ENCODE measurements at places on chromosomes 5 and 9.

GRCh38 chr5:141850786-141851185 lies 27.4 kb downstream of the PCDH1 start:
- no peak for DNase-seq

- DNase-seq = peak; percentile 35
Measured at GRCh38 chr9:107667231-107668070, 177.9 kb upstream of the KLF4 start.

DNA sequence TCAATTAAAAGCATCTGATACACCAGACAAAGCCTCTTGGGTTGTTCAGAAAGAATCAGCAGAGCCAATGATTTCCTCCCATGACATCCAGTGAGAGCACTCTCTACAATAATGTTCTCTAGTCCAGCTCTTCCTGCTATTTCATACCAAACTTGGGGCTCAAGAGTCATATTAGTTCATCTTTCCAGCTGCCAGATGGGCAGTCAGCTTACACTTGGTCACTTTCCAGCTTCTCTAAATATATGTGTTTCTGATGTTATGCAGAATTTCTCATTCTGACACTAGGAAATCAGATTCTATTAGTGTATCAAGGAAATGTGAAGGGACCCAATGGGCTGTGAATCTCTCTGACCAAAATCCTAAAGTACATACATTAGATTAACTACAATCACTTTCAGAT lies 148.9 kb downstream of the ENC1 start:
- DNase-seq = no peak

- no peak for DNase-seq
Measured at GRCh38 chr9:131484560-131485185, 18.0 kb upstream of the POMT1 start.

DNA sequence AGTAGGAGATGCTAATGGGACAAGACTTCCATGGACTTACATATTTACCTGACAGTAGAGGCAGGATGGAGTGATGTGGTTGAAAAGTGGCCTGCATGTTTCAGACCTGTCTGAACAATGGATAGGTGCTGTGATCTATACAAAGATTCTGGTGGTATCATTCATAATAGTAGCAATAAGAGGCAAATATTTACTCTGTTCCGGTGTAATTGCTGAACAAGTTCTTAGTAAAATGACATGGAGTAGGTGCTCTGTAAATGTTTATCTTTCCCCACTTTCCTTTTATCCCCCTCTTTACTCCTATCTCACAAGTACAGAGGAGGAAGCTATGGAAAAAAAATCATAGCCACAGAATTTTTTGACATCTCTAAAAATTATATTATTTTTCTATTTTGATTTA lies 159.0 kb upstream of the SLC12A2 start:
- DNase-seq = no peak

- peak; percentile 78 for DNase-seq
Measured at GRCh38 chr5:59039296-59040023, 456.6 kb downstream of the RAB3C start.

- no peak for DNase-seq
Measured at GRCh38 chr5:137782984-137783536, 28.9 kb upstream of the HNRNPA0 start.

- DNase-seq = no peak
Measured at GRCh38 chr5:4221048-4221447, 625.4 kb downstream of the IRX1 start.

DNA sequence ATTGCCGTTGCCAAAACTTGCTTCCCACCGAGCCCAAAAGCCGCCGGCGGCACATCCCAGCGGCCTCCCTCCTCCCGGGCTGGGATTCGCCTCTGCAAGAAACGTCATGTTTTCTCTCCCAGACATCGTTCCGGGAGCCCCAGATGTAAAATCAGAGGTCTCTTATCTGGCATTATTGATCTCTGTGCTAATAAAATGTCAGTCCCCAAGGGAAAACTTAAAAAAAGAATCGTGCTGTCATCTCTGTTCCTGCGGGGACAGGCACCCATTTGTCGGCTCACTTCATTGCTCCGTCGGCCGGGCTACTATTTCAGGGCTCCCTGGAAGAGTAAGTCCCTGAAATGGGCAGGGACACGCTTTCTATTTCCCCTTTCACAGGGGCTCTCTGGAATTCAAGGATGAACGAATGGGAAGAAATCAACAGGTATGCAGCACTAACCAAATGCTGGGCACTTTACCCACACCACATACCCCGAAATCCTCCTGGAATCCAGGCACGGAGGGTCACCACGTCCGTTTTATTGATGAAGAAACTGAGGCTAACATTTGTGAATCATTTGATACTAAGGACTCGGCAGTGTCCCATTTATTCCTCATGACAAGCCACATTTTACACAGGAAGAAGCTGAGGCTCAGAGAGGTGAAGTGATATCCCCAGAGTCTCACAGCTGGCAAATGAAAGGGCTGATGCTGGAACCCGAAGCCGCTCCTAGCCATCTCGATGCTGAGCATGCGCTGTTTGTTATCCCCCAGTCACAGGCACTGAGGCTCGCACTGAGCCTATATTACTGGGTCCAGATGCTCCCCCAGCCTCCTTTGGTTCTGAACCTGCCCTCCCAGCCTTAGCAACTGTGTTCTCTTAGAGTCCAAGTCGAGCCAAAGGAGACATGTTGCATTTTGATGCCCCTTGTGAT lies 35.7 kb upstream of the MSX2 start:
- no peak for DNase-seq

DNA sequence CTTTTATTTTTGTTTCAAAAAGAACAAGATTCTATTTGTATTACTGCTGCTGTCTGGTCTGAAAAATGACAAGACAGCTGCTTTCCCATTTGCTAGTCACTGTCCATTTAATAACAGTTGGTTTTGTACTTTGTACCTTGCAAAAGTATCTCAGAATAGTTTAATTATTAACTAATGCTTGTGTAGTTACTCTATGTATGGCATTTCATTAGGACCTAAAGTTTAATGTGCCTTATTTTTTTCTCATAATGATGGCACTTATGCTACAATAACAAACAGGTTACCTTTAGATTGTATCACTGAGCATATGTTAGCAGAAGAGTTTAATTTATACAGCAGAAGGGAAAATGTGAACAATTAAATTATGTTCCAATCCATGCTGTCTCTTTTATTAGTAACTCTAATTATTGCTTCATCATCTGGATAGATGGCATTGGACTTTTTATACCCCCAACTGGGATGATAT lies 134.2 kb downstream of the CDH10 start:
- DNase-seq = no peak

GRCh38 chr5:68730220-68730978 lies 363.4 kb upstream of the SLC30A5 start:
- DNase-seq = peak; percentile 88

- DNase-seq = no peak
Measured at GRCh38 chr5:33848554-33848953, 43.2 kb downstream of the ADAMTS12 start.

GRCh38 chr9:127761491-127761956 lies 16.9 kb downstream of the SH2D3C start:
- no peak for DNase-seq

GRCh38 chr5:99724732-99725290 lies 796.0 kb upstream of the CHD1 start:
- DNase-seq = no peak

- DNase-seq = no peak
Measured at GRCh38 chr5:109328626-109329025, 81.1 kb downstream of the PJA2 start.

DNA sequence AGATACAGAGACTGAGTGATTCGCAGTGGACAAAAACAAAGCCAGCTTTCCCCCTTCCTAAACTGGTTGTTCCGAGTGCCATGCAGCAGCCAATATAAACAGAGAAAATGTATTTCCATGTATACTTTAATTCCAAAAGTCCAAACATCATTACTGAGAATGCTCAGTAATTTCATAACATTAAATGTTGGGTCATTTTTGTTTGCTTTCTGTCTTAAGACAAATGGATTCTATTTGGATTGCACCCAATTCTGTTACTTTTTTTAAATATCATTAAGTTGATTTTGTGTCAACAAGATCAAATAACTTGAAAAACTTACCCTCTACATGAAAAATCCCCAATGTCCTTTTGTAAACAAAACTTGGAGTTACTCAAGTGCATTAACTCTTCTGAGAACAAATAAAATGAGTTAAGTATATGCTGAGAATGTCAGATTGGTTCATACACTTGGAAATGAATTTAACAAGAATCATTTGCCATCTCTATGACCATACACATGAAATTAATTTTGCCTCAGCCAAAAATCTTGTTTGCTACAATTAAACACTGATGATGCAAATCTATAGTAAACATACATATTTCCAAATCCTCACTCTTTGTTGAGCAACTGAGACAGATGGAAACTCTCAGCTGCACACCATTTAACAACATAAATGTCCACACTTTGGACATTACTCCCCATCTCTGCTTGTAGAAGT lies 19.4 kb downstream of the LURAP1L start:
- no peak for DNase-seq

DNA sequence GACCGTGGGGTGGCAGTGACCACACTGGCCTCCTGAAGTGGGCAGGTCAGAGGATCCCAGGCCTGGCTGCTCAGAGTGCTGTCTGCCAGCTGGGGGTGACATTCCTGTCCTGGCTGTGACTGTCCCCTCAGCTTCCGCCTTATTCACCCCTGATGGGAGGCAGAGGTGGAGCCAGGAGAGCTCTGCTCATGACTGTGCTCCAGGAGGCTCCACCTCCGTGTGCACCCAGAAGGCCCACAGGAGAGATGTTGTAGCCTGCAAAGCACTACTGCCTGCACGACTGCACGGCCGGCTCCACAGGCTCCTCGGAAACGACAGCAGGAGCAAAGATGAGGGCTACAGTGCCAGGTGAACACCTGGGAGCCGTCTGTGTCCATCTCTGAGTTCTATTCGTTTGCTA lies 60.9 kb downstream of the ROPN1L start:
- no peak for DNase-seq

DNA sequence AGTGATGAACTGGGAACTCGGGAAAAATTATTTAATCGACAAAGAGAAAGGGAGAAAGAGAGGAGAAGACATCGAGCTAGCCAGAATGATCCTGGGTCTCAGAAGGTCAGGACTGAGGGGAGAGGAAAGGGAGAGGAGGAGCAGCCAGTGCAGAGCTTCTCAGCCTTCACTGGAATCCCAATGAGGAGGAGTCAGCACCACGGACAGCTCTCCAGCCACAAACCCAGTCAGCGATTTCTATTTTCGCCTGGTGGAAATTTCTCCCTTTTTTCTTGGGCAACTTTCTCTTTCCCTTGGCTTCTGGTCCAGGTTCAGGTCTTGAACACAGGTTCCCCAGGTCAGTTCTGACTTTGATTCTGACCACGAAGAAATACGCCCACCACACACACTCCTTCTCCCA lies 1.6 kb upstream of the BRINP1 start:
- DNase-seq = peak; percentile 16

DNA sequence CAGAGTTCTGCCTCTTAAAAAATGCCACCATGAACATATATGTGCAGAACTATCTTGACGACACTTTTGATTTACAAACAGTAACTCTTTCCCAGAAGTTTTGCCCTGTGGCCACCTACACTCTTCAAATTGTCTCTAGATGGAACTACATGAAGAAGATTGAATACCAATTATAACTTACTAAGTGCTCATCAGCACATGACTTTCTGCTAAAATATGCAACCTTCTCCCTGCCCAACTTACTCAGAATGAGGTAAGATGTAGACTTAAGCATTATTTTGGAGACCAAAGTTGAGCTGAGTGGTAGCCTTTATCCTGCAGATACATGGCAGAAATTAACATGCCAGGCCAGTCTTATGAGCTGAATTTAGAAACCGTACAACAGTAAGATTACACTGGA lies 105.4 kb downstream of the SEMA5A start:
- DNase-seq = no peak

- DNase-seq = no peak
Measured at GRCh38 chr5:15606197-15606596, 106.2 kb downstream of the FBXL7 start.

Data from OCI-M1 (cell line).